ENCODE measurements at places on chromosomes 16 and 17.
A peak's percentile ranks its signal among the peaks of the same experiment; 100 is the strongest.

DNA sequence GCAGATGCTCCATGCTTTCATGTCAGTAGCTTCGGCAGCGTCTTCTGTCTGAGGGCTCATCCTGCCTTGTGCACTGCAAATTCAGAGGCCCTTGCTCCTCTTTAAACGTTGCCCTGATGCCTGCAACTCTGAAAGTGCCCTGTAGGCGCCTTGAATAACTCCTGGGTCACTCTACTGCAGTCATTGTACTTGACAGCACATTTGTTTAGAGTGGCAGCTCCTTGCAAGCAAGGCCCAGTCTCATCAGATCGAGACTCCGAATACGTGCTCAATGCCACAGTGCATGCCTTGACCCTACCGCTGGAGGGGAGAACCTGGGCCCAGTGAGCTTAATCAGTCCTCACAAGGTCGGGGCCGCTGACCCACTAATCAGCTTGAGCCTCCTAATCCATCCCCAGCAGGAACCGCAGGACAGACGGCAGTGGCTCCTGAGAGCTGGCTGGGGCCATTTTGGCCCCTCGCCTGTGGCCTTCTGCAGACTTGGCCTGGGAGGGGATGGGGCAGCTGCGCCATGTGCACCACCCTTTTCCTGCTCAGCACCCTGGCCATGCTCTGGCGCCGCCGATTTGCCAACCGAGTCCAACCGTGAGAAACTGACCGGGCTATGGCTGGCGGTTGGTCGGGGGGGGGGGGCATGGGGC lies at the start of gene PRCD:
Gene PRCD, plus strand, starts transcription at position 414 of the 641 bp plus-strand sequence. Its CDS starts 98 bp downstream, at position 512.
- no peak for DNase-seq

DNA sequence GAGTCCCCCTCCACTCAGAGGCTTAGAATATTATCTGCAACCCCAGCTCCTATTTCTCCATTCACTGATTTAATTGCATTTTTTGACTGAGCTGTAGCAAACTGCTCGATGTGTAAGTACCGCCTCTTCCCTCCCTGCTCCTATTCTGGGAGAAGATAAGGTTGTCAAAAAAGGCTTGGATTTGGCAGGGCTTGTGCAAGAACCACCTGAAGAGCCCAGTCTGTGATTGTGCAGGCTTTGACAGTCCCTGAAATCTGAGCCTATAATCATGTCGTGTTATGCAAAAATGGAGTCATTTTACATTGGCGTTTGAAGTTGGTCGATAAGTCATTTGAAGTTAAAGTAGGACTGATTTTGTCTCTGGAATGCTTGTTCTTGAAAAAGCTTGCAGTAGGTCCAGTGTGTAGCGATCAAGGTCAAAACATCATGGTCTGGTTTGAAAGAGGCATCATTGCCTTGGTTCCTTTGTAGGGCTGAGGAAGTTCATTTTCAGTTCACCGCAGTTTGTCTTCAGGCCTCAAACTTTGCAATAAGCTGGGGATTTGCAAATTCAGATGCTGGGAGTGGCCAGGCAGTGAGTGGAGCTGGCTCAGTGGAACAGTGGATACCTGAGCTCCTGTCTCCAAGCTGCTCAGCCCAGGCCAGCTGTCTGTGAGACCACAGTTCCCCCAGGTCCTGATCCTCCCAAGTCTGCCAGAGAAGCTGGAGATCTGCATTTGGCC lies 68.8 kb downstream of the KATNIP start:
- DNase-seq = no peak

DNA sequence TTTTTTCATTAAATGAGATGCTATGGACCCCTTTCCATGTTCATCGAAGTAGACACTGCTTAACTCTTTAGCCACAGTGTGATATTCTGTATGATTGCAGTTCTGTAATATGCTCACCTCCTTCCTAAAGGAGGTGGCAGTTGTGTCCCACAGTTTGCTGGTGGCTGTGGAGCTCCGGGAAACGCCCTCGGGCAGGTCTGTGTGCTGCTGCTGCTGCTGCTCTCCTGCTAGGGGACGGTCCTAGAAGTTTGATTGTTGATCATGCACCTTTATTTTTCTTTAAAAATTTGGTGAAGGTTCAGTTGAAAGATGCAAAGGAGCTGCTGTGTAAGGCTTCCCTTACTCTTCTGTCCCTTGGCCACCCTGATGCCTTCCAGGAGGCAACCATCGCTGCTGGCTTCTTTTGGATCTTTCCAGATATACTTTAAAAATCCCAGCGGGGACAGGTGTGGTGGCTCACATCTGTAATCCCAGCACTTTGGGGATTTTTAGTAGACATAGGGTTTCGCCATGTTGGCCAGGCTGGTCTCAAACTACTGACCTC lies 8.4 kb upstream of the CLEC18A start:
- DNase-seq = no peak

GRCh38 chr17:36705283-36705795 lies 104.0 kb downstream of the MRM1 start:
- no peak for DNase-seq

GRCh38 chr17:68892658-68893057 lies 62.5 kb downstream of the ABCA8 start:
- DNase-seq = no peak

DNA sequence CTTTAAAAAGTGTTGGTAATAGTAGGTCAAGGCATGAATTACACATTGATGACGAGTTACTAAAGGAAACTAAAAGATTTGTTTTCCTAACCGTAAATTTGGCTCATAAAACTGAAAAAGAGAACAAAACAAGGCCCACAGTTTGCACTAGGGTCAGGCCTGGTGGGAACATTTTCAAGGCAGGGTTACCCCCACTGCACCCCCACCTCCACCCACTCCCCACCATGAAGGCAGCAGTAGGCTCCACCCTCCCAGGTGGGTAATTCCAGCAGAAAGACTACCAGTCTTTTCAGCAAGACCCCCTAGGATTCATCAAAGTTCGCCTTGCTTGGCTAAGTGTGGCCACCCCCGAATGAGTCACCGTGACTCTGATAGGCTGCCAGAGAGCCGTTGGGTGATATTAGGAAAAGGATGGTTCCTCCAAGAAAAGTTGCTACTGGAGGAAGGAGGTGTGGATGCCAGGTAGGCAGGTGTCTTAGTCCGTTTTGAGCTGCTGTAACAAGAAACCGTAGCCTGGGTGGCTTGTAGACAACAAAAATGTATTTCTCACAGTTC lies 8.6 kb downstream of the DNAAF1 start:
- DNase-seq = no peak

- DNase-seq = no peak
Measured at GRCh38 chr17:16989230-16989952, 17.5 kb upstream of the TNFRSF13B start.

DNA sequence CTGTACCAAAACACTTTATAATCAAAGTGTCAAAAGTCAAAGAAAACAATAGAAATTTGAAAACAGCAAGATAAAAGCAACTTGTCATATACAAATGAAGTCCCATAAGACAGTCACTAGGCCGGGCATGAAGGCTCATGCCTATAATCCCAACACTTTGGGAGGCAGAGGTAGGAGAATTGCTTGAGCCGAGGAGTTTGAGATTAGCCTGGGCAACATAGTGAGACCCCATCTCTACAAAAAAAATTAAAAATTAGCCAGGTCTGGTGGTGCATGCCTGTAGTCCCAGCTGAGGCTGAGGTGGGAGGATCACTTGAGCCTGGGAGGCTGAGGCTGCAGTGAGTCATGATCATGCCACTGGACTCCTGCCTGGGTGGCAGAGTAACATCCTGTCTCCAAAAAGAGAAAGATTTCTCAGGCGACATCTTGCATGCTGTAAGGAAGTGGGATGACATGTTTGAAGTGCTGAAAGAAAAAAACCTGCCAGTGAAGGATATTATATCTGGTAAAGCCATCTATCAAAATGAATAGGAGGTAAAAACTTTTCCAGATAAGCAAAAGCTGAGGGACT lies 98.7 kb upstream of the NACA2 start:
- no peak for DNase-seq

DNA sequence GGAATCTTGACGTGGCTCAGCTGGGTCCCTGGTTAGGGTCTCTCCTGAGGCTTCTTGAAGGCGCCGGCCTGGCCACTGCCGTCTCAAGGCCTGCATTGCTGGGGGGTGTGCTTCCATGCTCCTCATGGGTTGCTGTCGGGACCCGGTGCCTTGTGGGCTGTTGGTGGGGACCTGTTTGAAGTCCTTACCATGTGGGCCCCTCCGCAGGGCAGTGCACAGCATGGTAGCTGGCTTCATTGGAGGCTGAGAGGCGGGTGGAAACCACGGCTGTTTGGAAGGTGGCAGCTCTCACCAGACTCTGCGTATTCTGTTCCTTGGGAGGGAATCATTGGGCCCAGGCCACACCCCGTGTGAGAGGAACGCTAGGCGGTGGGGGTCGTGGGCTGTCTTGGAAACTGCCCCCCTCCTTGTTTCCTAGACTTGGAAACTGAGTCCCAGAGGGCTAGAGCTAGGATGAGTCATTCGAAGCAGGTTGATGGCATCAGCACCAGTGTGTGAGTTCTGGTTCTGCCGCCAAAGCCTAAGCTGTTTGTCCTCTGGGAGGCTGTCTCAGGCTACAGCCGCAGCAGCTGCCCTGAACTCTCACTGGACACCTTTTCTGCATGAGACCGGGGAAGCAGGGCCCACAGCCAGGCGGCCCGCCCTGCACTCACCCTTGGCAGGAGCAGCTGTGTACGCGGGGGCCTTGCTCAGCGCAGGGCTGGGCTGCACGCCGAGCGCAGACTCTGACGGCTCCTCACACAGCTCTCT lies 35.2 kb downstream of the ZNF750 start:
- DNase-seq = no peak

GRCh38 chr16:7101054-7101453 lies 231.6 kb upstream of the RBFOX1 start:
- DNase-seq = no peak

GRCh38 chr16:53465606-53466280 lies 31.5 kb downstream of the RBL2 start:
- DNase-seq = peak; percentile 51

GRCh38 chr17:19495828-19496528 lies 37.7 kb upstream of the SLC47A1 start:
- DNase-seq = no peak

DNA sequence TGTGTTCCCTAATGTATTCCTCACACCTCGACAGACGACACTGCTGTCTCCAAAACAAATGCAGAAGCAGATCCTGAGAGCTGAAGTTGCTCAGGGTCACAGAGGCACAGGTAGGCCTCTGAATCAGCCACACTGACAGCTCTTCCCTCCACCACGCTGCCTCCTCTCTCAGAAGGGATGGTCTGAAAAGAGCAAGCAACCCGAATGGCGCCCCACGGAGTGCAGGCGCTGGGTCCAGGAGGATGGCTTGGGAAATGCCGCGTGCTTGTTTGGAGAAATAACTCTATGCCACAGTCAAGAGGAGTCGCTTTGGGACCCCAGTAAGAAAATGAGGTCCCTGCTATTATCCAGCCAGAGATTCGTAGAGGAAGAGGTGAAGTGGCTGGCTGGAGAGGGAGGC lies 15.9 kb downstream of the CYB561 start:
- DNase-seq = no peak

DNA sequence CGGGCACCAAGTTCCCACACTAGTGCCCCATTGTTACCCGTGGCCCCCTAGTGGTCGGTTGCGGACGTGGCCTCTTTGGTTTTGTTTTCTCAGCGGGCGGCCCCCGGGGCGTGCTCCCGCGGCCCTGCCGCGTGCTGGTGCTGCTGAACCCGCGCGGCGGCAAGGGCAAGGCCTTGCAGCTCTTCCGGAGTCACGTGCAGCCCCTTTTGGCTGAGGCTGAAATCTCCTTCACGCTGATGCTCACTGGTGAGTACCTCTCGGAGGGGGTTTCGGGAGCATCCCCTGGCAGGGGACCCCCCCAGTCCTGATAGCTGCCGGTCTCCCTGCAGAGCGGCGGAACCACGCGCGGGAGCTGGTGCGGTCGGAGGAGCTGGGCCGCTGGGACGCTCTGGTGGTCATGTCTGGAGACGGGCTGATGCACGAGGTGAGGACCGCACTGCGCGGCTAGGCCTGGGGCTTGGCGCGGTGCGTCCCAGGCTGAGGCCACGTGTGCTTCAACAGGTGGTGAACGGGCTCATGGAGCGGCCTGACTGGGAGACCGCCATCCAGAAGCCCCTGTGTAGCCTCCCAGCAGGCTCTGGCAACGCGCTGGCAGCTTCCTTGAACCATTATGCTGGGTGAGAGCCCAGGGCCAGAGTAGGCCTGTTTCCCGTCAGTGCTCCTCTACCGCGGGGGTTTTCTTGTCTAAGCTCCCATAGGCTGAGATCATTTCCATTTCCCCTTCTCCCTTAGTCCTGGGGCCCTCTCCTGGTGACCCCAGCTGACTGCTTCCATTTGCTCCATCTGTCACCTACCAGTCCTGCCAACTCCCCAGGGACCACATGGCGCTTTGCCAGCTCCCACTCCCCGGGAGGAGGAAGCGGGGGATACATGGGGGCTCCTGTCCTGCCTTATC lies 1.7 kb downstream of the SPHK1 start:
- DNase-seq = no peak

GRCh38 chr16:53159781-53160436 lies 105.1 kb downstream of the CHD9 start:
- peak; percentile 18 for DNase-seq
